ENCODE measurements at places on chromosomes 3 and 15. TPM values are rescaled to one million over a fixed set of nuclear protein-coding genes. Genes with fewer than 3 reads are reported as not detected.

- no peak for DNase-seq
Observed at GRCh38 chr3:81638480-81638879, 123.0 kb downstream of the GBE1 start.

GRCh38 chr15:58047149-58047548, 18.4 kb downstream of the ALDH1A2 start:
- no peak for DNase-seq

- DNase-seq, result no peak
Observed at GRCh38 chr3:117589454-117589853, 879.9 kb downstream of the TUSC7 start.

ZNF280D gene
- 13.1 TPM for total RNA-seq

DNA sequence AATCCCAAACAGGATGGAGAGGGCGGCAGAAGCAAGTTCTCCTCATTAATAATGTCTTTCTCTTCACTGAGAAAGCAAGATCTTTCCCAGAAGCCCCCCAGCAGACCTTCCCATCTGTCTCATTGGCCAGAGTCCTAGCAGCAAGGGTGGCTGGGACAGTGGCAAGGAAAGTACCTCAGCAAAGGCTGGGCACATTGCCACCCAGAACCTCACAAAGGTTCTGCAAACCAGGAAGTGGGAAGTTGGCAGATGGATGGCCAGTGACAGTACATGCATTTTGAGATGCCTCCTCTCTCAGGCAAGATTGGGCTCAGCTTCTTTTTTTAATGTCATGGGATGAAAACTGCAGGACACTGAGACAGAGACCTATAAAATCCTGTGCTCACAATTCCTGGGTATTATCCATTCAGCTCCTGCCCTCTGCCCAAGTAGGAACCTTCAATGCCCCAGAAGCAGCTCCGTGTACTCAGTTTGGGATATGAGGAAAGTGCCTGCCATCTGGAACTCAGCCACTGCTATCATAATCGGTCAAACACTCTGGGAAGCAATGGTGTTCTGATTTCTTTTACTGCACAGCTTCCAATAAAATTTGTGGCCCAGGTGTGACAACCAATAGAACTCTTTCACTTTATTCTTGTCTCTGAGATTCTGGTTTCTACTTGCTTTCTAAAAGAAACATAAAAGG, 25.5 kb downstream of the DPH3 start:
- no peak for DNase-seq

- peak; percentile 50 for DNase-seq
Observed at GRCh38 chr3:54447427-54447826, 325.1 kb downstream of the CACNA2D3 start.

DNA sequence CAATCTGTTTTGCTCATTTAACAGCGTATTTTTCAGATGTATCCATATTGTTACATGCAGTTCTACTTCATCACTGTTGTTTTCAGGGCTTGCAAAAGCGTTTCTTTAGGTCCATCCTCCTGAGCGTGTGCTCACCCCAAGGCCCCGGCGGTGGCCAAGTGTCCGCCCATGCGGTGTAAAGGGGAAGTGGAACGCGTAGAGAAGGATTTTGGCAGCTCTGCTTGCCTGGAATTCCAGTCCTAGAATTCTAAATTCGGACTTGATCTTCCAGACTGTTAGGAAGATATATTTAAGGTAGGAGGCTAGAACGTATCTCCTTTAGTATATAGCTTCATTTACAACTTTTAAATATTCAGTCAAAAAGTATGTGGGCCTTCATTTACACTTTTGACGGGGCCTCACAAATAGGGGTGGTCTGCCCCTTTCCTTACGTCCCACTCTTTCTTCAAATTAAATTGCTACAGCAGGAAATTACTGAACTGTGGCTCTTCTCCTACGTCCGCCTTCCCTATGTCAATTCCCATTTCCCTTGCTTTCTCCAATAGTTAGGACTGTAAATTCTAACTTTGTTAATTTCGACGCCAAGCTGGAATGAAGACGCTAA, 609 bp upstream of the TBC1D23 start:
- DNase-seq, result peak; percentile 35

DNA sequence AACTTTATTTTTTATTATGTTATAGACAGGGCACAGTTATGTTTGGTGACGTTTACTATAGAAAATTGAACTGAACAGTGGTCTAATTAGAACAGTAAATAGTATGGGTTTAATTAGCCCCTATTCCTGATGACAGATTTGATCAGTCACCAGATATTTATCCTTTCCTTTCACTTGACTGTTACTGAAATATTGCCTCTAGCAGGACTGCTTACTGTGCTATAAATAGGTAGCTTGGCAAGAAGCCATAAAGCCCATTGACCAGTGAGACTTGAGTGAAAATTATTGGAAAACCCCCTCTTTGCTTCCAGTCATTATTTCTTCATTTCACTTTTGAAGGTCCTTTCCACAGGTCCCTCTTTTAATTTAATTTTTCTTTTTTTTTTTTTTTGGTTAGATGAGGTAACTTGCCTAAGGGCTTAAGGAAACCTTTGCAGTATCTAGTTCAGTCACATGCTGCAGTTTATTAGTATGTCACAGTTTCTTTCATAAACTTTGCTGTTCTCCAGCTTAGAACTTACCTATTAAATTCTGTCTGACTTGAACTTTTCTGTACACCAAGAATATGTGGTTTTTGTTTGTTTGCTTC, 115.6 kb downstream of the ADAMTSL3 start:
- DNase-seq, result no peak
